NCI-H748 treated with DMSO at 0.1 percent for 48 hours (cell line): ENCODE measurements at places on chromosomes 6 and 20.

- DNase-seq, result no peak
These were observed 129.4 kb upstream of the AFDN start for GRCh38 chr6:167697316-167697715.

- DNase-seq, result peak; percentile 53
These were observed 23.2 kb downstream of the RBCK1 start for GRCh38 chr20:431012-431904.

- peak; percentile 26 for DNase-seq
These were observed 480.9 kb upstream of the CHD6 start for GRCh38 chr20:42099101-42099500.

DNA sequence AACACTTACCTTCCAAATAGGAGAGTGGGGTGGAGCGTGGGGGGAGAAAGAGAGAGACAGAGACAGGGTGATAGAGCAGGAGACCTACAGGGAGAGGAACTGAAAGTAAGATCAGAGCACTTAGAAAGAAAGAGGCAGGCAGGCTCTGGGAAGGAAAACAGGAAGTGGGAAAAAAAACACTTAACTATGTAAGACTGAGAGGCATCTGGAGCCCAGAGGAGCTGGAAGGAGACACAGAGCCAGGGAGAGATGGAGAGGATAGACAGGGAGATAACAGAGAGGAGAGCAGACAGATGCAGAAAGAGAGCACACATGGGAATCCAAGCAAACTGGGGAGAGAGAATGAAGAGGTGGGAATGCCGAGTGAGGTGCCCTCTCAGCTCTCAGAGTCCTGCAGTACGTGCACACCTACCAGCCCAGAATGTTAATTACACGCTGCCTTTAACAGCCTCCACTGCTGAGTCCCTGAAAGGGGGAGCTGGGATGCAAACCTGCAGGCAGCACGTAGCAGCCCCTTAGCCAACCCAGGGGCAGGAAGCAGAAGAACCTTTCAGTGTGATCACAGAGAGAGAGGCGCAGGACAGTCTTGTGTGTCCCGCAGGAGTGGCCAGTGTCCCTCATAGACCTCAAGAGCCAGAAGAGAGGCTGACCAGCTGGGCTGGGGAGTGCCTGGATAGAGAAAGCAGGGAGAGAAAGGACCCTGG, 132.7 kb upstream of the LRFN2 start:
- peak; percentile 57 for DNase-seq
